Suprapubic skin (tissue), 4 donors: ENCODE measurements at places on chromosomes 4 and X.
A peak's percentile ranks its signal among the peaks of the same experiment; 100 is the strongest.

DNA sequence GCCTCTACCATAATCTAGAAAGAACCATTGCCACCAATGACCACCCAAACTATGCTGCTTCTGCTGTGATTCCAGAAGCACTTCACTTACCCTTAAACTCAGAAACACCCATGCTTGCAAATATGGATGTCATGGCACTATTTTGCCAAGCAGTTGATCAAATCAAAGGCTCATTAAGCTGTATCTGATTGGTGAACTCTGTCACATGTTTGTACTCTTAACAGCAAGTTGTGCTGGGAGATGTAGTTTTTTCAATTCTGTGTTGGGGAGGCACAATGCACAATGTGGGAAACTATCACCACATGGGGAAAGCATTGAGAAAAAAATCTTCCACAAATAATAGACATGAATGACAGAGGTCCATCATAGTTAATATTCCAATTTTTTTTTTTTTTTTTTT, 19.2 kb upstream of the SPCS3 start:
- no peaks in the 10 kb centered on the region for H3K4me1 ChIP-seq
- peaks cover 3% of the 10 kb centered on the region for H3K27me3 ChIP-seq
- DNase-seq = no peak
- H3K4me3 ChIP-seq = no peak overlapping the region

DNA sequence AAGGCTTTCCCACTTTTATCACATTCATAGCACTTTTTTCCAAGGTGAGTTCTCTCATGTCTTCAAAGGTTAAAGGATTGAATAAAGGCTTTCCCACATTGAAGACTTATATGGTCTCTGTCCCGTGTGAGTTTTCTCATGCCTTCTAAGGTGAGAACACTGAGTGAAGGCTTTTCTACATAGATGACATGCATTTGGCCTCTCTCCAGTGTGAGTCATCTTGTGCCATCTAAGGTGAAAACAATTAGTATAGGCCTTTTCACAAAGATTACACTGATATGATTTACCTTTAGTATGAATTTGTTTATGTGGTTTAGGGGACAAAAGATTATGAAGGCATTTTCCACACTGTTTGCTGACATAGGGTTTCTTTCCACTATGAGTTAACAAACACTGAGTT, 21.2 kb downstream of the USP17L30 start:
- DNase-seq = no peak
- H3K36me3 ChIP-seq = no peaks in the 10 kb centered on the region
- H3K4me3 ChIP-seq = no peak overlapping the region
- no peaks in the 10 kb centered on the region for H3K4me1 ChIP-seq

DNA sequence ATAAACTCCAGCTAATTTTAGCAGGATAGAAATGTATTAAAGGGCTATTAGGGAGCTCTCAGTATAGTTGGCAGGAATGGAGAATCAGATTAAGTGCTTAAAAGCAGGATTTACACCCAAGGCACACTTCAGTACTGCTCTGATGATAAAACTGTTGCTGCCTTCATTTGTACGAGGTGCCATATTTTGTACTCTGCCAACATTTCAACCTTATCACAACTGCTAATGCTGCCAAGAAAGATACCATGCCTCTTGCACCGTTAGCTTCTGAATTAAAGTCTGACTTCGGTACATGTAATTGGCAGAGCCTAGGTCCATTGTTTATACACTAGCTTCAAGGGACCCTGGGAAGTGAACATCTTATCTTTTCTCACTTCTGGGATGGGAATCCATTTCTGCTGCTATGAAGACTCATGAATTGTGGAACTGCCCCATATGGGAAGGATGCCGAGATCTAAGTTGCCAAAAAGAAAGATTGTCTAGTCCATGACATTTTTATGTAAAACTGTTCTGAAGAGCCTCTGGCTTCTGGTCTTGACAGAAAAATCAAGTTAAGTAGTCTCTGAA, 624.0 kb upstream of the IGFBP7 start:
- H3K27me3 ChIP-seq = no peaks in the 10 kb centered on the region
- no peaks in the 10 kb centered on the region for H3K4me1 ChIP-seq
- no peaks in the 10 kb centered on the region for H3K36me3 ChIP-seq
- H3K27ac ChIP-seq = no peak overlapping the region

- H3K4me3 ChIP-seq = no peak overlapping the region
- H3K4me1 ChIP-seq = no peaks in the 10 kb centered on the region
- no peak overlapping the region for H3K27ac ChIP-seq
- H3K36me3 ChIP-seq = no peaks in the 10 kb centered on the region
These were observed 7.6 kb downstream of the HS3ST1 start for GRCh38 chr4:11421116-11421515.

- peaks cover 9% of the 10 kb centered on the region for H3K4me1 ChIP-seq
- DNase-seq = no peak
- H3K27me3 ChIP-seq = no peaks in the 10 kb centered on the region
- H3K36me3 ChIP-seq = no peaks in the 10 kb centered on the region
These were observed 4.7 kb upstream of the ZXDB start for GRCh38 chrX:57587062-57587461.

- no peak overlapping the region for H3K4me3 ChIP-seq
- no peaks in the 10 kb centered on the region for H3K4me1 ChIP-seq
- no peaks in the 10 kb centered on the region for H3K36me3 ChIP-seq
- no peak for DNase-seq
- H3K27me3 ChIP-seq = no peaks in the 10 kb centered on the region
- H3K27ac ChIP-seq = no peak overlapping the region
These were observed 107.3 kb upstream of the RAI2 start for GRCh38 chrX:17968367-17968766.

DNA sequence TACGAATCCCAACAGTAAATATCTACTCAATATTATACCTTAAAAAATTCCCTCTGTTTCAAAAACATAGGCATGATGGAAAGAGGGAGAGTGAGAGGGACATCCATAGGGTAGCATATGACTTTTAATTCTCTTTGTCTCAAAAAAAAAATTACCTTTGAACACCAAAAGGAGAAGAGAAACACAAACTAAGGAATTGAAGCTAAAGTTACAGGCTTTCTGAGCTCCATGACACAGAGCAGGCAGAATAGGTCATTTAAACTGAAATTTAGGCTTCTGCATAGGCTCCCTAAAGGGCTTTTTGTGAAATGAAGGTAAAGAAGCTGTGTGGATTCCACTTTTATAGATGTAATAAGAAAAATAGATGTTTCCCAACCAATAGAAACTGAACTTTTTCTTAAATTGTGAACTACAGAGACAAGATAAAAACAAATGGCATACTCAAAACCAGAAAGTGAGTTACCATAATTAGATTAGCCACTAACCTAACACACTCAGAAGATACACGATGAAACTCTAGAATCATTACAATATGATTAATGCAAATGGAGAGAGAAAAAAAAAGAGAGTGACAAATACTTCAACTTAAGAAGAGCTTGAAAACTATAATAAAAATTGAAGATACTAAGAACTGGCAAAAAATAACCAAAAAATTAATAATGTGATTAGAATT, 584.6 kb downstream of the GABRG1 start:
- no peak overlapping the region for H3K4me3 ChIP-seq
- no peaks in the 10 kb centered on the region for H3K27me3 ChIP-seq

- no peak for DNase-seq
- H3K27me3 ChIP-seq = peaks cover 10% of the 10 kb centered on the region
- H3K27ac ChIP-seq = no peak overlapping the region
- H3K4me1 ChIP-seq = peaks cover 6% of the 10 kb centered on the region
These were observed 2.4 kb downstream of the CNKSR2 start for GRCh38 chrX:21376636-21377035.

- H3K27ac ChIP-seq = no peak overlapping the region
- no peaks in the 10 kb centered on the region for H3K36me3 ChIP-seq
- H3K27me3 ChIP-seq = no peaks in the 10 kb centered on the region
- no peak overlapping the region for H3K4me3 ChIP-seq
- H3K4me1 ChIP-seq = no peaks in the 10 kb centered on the region
These were observed 99.6 kb downstream of the UGT8 start for GRCh38 chr4:114698231-114698630.

DNA sequence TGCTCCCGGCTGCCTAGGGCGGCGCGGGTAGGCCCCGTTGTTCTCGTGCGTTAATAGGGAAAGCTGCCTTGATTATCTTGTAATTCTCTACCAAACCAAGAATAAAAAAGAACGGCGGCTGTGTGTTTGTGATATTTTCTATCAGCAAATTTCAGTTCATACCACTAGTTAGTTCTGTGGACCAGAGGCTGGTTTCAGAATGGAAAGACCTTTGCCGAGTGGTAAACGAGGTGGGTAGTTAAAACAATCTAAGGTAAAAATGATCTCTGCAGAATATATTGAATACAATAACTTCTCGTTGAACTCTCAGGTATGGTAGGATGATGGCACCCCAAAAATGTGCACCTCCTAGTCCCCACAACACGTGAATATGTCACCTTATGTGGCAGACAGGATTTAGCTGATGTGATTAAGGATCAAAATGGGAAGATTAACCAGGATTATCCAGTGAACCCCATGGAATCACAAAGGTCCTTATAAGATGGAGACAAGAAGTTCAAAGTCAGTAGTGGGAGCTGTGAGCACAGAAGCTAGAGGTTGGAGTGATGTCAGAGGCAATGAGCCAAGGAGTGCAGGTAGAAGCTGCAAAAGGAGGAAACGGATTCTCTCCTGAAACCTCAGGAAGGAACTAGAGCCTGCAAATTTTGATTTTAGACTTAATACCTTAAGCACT, 574 bp upstream of the CFAP97 start:
- peak overlapping the region; percentile 97 for H3K27ac ChIP-seq
- no peaks in the 10 kb centered on the region for H3K27me3 ChIP-seq
- no peaks in the 10 kb centered on the region for H3K36me3 ChIP-seq
- no peak for DNase-seq
- H3K4me3 ChIP-seq = peak overlapping the region; percentile 91

DNA sequence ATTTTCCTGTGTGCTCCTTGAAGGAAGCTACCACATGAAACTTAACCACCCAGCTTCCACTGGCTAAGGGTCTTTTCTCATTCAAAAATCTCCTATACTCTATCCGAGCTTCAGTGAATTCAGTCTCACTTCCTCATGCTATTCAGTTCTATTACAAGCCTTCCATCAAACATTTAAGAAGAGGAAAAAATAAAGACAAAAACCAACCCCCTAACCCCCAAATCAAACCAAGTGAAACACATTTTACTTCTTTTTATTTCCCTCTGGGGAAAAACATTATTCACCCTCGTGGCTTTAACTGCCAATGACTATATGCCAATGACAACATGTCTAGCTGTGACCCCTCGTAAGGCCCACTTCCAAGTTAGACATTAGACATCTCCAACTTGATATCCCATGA, 16.2 kb upstream of the WDR19 start:
- no peak for DNase-seq
- no peak overlapping the region for H3K27ac ChIP-seq
- no peaks in the 10 kb centered on the region for H3K36me3 ChIP-seq
- H3K4me1 ChIP-seq = no peaks in the 10 kb centered on the region

DNA sequence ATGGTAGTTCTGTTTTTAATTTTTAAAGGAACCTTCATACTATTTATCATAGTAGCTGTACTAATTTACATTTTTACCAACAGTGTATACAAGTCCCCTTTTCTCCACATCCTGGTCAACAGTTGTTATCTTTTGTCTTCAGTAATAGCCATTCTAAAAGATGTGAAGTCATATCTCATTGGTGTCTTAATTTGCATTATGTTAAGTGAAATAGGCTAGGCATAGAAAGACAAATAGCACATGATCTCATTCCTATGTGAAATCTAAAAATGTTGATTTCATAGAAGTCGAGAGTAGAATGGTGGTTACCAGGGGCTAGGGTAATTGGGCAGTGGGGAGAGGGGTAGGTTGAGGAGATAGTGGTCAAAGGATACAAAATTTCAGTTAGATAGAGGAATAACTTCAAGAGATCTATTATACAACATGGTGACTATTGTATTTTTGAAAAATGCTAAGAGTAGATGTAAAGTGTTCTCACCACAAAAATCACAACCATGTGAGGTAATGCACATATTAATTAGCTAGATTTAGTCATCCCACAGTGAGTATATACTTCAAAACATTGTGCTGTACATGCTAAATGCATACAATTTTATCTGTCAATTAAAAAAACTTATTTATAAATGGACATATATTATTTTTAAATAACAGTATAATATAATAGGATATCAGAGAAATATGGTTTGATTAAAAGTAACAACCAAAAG, 58.9 kb downstream of the DIAPH2 start:
- H3K27ac ChIP-seq = no peak overlapping the region
- H3K4me1 ChIP-seq = no peaks in the 10 kb centered on the region
- no peaks in the 10 kb centered on the region for H3K36me3 ChIP-seq
- no peak for DNase-seq
- H3K27me3 ChIP-seq = no peaks in the 10 kb centered on the region
- no peak overlapping the region for H3K4me3 ChIP-seq

- no peak overlapping the region for H3K27ac ChIP-seq
- H3K27me3 ChIP-seq = no peaks in the 10 kb centered on the region
- H3K4me3 ChIP-seq = no peak overlapping the region
- no peaks in the 10 kb centered on the region for H3K36me3 ChIP-seq
These were observed 69.4 kb downstream of the HMGB2 start for GRCh38 chr4:173264684-173265185.

DNA sequence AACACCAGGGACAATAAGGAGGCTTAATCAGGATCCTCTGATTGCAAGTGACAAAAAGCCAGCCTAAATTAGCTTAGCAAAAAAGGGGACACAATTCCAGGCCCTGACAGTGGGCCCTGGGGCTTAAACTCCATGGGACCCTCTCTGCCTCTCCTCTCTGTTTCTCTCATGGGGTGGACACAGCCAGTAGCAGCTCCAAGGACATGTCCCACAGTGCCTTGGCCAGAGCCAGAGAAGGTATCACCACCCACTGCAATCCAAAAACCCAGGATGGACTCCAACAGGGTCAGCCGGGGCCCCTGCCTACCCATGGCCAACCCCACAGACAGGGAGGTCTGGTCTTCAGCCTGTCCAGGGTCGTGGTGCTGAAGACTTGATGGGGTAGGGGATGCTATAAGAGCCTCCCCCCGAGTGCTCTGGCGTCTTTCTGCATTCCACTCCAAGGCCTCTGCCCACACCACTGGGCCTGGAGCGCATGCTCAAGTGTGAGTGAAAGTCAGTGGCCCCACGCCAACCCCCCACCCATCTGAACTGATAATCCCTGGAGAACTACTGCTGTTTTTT, 19.7 kb upstream of the PPP2R2C start:
- H3K4me3 ChIP-seq = no peak overlapping the region
- H3K4me1 ChIP-seq = peaks cover 11% of the 10 kb centered on the region
- no peaks in the 10 kb centered on the region for H3K36me3 ChIP-seq
- H3K27me3 ChIP-seq = peaks cover 44% of the 10 kb centered on the region

DNA sequence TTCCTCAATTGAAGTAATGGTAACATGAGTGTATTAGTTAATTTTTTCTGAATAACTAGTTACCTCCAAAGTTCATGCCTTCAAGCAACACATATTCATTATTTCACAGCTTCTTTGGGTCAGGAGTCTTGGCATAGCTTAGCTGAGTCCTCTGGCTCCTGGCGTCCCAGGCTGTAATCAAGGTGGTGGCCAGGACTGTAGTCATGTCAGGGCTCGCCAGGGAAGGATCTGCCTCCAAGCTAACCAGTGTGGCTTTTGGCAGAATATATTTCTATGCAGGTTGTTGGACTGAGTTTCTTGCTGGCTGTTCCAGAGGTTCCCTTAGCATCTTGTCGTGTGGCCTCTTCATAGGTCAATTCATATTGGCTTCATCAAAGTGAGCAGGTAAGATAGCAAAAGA, 10.0 kb upstream of the HS3ST1 start:
- H3K27ac ChIP-seq = no peak overlapping the region
- no peak overlapping the region for H3K4me3 ChIP-seq
- no peak for DNase-seq
- H3K36me3 ChIP-seq = no peaks in the 10 kb centered on the region
